Colonic mucosa (tissue), 4 donors: ENCODE measurements at places on chromosomes 4 and X. TPM values are rescaled to one million over a fixed set of nuclear protein-coding genes. Genes with fewer than 3 reads are reported as not detected.

ARX gene
- 0.84 TPM for total RNA-seq

DOCK11 gene
- 3.3 TPM for total RNA-seq

PCYT1B gene
- 0.30 TPM for total RNA-seq

SERPINA7 gene
- not detected for total RNA-seq

PPP2R2C gene
- 0.05 TPM for total RNA-seq

F8A2 gene
- 5.9 TPM for total RNA-seq

MAGEC2 gene
- total RNA-seq, result 0.17 TPM

EVC gene
- total RNA-seq, result 1.1 TPM

SOD3 gene
- total RNA-seq, result 22.3 TPM

GRCh38 chrX:44935172-44935571 is 62.2 kb downstream of the KDM6A start:
- DNase-seq, result no peak

DNA sequence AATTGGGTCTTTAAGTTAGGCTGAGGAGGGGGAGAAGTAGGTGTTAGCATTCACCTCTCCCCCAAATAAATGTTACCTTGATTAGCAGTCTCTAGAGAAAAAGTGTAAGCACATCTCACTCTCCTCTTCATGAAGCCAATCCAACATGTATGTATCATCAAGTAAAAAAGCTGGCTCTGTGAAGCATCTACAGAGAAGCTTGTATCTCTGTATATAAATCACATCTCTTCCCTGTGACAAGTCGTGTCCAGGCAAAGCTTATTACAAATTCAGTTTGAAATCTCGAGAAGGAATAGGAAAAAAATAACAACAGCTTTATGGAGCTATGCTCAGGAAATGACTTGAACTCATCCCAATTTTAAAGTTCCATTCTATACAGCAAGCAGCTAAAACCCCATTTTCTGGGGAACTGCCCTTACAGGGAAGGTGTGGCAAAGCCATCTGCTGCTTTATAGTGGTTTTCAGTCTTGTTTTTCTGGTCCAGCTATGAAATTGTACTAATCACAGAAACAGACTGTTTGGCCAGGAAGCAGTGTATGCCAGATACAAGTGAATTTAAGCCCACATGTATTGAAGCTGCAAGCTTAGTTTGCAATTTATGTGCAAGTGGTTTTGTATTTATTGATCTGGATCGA is 313.3 kb upstream of the NOCT start:
- no peak for DNase-seq

- DNase-seq, result peak; percentile 64
Observed at GRCh38 chrX:17590892-17591740, 146.2 kb upstream of the SCML1 start.

DNA sequence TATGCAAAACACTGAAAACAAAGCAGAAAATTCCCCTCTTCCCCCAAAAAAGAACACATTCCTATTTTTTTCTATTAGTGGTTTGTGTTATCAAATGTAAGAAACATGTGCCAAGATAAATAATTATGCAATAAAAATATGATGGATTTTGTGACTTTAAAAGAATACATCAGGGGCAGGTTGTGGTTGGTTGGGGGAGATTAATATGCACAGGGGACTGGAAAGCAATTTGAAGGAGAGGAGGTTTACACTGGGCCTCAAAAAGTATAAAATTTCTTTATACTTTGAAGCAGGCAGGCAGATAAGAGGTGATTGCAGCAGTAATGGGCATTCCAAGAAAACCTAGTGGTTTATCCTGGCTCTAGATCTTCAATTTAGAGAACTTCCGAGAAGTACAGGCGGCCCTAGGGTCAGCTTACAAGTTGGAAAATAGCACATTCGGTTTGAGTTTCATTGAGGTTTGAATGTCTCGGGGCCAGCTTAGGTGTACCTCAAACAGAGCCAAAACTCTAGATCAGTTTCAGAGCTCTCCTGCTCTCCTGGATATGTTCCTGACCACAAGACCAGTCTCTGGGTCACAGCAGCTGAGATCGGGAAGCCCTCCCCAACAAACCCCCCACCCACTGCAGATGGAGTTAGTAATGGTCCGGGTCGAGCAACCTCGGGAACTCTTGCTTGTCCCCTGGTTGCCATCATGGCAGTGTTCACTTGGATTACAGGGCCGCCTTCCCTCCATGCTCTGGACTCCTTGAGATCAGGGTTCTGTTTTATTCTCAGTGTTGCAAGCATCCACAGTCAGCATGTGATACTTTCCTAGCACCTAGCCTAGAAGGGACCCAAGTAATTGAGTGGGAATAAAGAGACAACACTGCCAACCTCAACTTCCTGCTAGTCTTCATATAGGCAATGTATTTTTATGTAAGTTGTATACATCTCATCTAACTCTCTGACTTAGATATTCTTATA is 112.1 kb upstream of the DDIT4L start:
- DNase-seq, result no peak

DNA sequence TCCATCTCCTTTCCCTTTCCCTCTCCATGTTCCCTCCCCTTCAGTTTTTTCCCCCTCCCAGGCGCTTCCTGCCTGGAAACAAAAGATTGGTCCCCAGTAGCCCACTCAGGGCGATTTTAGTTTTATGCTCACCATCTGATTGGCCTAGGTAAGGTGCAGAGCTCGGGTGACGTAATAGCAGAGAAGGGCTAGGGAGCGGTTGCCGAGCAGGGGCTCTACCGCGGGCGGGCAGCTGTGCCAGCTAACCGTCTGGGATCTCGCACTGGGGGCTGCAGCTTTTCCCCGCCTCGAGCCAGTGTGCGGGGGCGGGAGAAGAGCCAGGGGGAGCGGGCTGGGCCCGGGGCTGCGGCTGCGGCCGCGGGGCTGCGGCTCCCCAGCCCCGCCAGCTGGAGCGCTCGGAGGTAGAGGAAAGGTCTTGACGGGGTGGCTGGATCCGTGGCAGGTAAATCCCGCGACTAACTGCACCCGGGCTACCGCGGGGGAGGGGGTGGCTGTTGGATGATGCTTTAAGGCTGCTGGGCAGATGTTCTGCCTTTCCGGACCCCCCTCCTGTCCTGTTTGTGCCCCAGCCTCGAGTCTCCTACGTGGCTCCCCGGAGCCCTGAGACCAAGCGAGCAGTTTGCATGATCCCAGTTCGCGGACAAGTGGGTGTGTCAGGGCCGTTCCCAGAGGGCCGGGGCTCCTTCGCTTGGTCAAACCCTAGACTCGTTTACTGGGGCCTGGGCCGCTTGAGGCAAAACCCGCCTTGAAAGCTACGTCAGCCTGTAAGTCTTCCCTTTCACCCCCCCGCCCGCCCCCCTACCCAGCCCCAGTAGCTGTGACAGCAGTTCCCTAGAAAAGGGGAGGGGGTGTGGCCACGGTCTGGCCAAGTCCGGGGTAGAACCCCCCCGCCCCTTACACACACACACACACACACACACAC is at the start of gene PAK3:
PAK3 (plus strand) TSS at position 218 of the 922 bp plus-strand sequence. CDS start 26,913 bp downstream, outside the sequence.
- DNase-seq, result peak; percentile 22
